CD4-positive, alpha-beta T cell treated with Interleukin-4 for 4 hours (primary cell): ENCODE measurements at places on chromosomes 16 and 17.

DNA sequence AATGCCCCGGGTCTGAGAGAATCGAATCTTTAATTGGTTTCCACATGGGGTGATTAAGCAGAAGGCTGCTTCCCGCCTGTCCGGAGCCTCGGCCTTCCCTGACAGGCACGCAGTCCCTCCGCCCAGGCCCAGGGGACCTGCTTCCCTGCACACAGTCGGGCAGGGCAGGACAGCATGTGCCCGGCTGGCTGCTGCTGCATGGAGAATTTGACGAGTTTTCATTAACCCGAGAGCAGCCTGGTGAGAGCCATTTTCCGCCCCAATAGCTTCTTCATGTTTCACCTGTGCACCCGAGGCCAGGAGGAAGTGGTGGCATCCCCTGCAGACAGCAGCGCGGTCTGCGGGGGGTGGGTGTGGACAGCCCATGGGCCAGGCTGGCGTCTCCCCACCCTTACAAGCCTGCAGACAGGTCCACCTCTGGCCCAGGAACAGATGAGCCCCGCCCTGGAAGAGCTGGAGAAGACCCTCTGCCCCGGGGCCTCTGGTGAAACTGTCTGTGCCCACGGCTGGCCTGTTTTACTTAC lies 67.0 kb downstream of the KLHDC4 start:
- DNase-seq: no peak

DNA sequence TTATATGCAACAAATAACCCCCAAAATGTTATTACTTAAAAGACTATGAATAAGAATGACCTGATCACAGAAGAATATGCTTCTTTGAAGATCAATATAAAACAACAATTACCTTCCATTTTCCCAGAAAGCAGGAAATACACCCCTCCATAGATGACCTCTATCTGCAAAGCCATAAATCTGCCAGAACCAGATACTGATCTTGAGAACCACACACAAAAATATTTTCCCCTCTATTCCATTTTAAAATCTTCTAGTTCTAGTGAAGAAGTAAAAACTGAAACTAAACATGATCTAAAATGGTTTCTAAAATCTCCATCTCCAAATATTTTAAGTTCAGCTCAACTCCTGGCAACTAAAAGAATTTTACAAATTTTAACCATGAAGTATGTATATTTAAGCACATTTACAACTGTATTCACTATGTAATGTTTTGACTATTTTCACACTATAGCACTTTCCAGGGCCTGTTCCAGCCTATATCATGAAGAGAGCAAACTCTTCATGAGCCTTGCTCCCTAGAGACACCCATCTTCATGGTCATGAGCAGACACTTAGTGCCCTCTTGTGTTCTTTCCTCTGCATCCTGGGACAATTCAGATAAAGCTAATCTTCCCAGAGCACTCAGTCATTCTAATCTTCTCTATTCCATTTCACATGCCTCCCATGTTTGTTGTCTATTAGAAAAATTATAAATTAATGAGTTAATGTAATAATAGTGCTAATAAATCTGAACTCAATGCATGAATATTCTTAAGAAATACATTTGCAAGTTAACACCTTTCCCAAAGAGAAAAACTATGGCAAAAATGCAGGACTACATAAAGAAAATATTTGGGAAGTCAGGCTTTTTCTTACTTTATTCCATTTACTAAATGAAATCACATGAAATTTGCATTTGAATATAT lies 87.0 kb downstream of the HELZ start:
- no peak for DNase-seq

DNA sequence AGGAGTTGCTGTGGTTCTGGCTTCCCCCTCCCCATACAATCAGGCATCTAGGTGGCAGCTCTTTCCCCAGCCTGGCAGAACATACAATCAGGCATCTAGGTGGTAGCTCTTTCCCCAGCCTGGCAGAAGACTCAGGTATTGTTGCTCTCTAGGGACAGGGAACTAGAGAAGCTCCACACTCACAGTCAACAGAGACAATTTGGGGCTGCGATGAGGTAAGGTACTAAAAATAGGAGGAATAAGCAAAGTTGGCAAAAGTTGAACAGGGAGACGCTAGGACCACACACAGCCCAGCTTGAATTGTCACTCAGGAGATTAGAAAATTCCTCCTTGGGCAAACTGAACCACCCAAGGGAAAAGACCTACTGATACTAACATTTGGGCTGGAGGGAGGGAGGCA lies 315.5 kb upstream of the CDH5 start:
- DNase-seq: no peak

GRCh38 chr16:12613131-12613991 lies 190.3 kb downstream of the CPPED1 start:
- DNase-seq: peak; percentile 1

DNA sequence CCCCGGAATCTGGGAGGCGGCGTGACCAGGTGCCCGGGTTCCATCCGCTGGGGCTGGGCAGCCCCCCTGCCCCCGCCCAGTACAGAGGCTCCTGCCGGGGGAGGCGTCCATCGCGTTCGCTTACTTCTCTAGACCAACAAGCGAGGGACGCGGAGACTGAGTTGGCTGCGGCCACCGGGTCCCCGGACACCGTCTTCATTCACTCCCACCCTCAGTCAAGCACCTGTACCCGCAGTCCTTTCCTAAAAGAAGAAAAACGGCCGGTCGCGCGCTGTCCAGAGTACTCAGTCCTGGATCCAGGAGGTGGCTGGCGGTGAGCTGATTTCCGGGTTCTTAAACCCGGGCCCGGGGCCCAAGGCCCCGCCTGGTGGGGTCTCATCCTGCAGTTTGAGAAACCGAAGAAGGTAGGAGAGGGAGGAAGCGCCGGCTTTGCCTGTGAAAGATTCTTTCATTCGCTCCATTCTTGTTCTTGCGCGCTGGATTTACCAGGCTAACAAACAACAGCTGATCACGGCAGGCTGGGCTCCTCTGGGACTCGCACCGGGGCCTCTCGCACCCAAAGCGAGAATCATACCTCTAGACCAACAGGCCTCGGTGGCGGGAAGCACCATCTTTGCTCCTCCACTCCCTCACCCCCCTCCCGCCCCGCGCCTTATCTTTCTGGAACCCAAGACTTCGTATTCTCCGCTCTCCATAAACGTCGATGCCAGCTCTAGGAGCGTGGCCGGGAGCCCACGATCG lies 17.4 kb upstream of the OR1F1 start:
- no peak for DNase-seq

DNA sequence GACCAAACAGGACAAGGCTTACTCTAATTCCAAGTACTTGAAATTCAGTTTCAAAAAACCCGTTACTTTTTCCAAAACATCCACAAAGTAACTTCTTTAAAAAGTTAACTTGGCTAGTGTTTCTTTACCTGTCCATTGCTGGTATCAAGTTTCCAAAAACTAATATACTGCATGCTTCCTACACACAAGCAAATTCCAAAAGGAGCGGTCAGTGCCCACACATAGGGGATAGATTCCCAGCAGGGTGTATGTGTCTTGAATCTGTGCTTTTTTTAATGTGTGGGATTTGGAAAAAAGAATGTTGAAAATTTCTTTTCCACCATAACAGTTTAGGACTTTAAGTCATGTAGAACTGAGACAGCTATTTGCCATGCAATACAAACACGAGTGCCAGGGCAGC lies 367.8 kb upstream of the SOX9 start:
- DNase-seq: no peak

DNA sequence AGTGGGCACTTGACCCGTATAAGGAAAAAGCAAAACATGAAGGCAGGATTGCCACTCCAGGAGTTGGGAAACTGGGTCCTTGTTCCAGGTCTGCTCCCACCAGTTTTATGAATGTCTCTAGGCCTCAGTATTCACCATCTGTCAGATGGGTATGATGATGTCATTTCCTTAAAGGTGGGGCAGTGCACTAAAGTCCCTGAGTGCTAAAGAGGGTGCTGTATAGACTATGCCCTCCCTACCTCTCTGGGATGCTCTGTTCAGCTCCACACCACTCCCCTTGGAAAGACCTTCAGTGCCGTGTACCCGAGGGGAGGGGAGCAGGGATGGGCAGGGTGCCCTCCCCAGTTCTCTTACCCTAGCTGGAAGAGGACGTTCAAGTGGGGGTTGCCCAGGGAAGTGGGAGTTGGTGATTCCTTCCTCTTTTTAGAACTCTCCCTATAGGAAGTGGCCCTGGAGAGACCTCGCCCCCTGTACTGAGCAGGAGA lies 2.2 kb downstream of the LASP1 start:
- DNase-seq: peak; percentile 37

GRCh38 chr16:83145297-83145696 lies 518.5 kb downstream of the CDH13 start:
- no peak for DNase-seq

DNA sequence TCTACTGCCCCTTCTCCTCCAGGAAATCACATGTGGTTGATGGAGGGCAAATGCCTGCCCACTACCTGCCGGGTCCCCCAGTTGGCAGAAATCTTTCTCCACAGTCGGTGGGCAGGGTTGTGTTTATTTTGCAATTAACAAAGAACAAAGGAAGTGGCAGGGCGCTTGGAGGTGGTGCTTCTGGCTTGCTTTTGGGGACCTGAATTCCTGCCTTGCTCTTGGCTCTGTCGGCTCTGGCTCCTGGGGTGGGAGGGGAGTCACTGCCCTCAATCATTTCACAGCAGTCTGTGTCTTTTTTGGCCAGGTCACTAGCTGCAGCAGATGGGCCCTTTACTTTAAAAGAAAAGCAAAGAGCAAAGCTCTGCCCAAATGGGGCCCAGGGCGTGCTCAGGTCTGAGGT lies 69.2 kb downstream of the C16orf78 start:
- DNase-seq: no peak

DNA sequence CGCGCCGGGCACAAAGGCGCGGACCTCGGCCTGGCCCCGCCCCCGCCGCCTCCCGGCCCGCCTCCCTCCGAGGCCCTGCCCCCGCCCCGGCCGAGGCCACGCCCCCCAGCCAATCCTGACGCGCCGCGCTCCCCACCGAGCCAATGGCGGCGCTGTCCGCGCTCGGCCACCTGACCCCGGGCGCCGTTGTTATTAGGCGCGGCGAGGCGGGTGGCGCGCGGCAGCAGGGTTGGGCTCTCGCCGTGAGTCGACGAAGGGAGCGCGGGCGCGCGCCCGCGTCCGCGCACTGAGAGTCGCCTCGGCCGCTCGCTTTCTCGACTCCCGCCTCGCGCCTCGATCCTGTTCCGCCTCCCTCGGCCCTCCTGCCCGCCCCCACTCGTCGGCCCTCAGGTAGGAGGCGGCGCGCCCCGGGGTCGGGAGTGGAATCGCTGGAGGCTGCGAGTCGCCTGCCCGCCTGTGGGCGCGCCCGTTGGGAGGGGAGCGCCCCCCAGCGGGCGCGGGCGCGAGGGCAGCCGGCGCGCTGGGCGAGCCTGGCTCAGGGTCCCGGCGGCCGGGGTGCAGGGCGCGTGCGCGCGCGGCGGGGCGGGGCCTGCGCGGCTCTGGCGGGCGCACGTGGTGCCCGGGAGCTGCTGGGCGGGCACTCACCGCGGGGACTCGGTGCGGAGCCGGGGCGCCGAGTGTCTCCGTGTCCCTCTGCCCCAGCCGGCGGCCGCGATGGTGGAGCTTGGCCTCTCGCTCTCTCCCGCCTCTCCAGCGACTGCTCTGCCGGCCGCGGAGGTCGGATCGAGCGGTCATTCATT lies 405 bp upstream of the CBLN1 start:
- no peak for DNase-seq

GRCh38 chr16:67842509-67843342 lies 606 bp downstream of the THAP11 start:
- DNase-seq: peak; percentile 63

- DNase-seq: no peak
These were observed 14.1 kb downstream of the PKD1L3 start for GRCh38 chr16:71986131-71986530.

- DNase-seq: no peak
These were observed 35.6 kb downstream of the RBFOX3 start for GRCh38 chr17:79575229-79575628.

- no peak for DNase-seq
These were observed 2.6 kb upstream of the ZNF768 start for GRCh38 chr16:30528799-30529457.

GRCh38 chr17:79473876-79474440 lies 136.9 kb downstream of the RBFOX3 start:
- DNase-seq: no peak

GRCh38 chr16:54957403-54958166 lies 26.9 kb downstream of the IRX5 start:
- no peak for DNase-seq

- peak; percentile 25 for DNase-seq
These were observed 3.7 kb downstream of the PNPO start for GRCh38 chr17:47945080-47945479.

DNA sequence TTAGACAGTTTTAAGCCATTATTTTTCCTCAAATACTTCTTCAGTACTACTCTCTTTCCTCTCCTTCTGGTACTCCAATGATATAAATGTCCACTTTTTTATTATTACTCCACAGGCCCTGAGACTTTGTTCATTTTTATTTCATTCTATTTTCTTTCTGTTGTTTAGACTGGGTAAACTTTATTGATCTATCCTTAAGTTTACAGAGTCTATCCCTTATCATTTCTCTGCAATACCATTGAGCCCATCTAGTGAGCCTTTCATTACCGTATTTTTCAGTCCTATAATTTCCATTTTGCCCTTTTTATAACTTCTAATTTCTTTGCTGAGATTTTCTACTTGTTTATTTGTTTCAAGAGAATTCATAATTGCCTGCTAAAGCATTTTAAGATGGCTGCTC lies 193.7 kb downstream of the TOX3 start:
- no peak for DNase-seq
